ENCODE measurements at places on chromosomes 7 and 10.

- DNase-seq: no peak
Observed at GRCh38 chr7:122532406-122533269, 166.3 kb downstream of the RNF133 start.

DNA sequence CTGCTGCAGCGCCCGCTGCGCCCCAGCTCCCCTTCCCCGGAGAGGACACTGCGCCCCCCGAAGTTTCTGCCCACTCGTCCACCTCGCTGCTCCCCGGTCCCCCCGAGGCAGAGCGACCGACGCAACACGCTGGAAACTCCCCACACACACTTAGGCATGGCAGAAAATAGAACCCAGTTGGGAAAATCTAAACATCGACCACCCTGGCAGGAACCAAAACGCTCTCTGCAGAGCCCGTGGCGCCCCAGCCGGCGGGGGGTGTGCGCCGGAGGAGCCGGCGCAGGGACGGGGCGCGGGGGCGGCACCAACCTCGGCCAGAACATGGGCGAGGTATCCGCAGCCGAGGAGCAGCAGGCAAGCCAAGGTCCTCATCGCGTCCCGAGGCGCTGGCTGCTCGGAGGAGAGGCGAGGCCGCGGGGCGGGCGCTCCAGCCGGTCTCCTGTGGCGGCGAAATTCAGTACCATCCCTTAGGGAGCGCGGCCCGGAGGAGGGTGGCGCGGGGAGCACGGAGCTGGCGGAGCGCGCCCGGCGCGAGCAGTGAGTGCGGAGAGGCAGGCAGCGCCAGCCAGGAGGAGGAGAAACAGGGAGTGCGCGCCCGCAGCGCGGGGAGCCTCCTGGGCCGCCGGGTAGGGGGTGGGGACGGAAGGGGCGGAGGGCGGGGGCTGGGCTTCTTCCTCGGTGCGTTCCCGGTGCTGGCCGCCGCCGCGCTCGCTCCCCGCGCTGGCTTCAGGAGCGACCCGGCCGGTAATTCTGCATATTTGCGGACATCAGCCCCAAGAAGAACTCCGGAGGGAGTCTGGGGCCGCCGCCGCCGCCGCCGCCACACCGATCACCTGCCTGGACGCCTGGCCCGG is 789 bp downstream of the PDGFA start:
- DNase-seq: peak; percentile 32

DNA sequence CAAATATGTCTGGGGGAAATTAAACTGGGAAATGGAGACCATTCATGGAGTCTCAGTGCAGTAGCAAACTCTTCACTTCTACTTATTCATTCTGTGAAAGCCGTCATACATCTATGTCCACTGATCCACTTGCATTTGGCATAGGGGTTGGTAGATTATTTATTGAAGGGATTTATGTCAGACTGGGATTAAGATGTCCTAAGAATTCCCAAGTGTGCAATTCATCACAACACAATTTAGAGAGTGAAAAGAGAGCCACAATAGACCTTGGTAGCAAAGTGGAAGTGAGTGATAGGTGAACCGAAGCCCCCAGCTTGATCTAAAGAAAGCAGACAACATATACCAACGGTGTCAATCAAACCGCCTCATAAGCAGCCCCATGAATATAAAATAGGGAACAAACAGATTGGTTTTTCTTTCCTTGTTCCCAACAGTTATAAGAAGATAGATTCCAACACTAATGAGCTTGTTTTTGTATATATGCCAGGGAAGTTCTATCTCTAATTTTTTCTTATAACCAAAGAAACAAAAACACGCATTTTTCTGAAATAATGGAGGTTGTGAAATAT is 234.3 kb downstream of the CACNA2D1 start:
- no peak for DNase-seq

DNA sequence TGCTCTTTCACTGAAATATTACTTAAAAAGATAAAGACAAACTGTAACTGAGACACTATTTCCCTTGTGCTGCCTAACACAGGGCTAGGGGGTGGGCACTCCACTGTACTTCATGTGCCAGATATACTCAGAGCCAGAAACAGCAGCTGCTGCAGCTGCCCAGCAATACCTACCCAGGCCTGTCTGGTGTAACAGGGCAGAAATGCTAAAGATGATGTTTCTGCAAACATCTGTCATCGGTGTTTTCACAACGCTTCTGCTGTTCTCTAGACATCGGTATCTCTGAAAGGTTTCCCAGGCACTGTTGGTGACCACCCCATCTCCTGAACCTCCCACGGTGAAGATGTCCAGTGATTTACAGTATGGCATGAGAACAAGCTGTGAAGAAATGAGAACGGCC is 42.7 kb downstream of the LAMB1 start:
- no peak for DNase-seq

DNA sequence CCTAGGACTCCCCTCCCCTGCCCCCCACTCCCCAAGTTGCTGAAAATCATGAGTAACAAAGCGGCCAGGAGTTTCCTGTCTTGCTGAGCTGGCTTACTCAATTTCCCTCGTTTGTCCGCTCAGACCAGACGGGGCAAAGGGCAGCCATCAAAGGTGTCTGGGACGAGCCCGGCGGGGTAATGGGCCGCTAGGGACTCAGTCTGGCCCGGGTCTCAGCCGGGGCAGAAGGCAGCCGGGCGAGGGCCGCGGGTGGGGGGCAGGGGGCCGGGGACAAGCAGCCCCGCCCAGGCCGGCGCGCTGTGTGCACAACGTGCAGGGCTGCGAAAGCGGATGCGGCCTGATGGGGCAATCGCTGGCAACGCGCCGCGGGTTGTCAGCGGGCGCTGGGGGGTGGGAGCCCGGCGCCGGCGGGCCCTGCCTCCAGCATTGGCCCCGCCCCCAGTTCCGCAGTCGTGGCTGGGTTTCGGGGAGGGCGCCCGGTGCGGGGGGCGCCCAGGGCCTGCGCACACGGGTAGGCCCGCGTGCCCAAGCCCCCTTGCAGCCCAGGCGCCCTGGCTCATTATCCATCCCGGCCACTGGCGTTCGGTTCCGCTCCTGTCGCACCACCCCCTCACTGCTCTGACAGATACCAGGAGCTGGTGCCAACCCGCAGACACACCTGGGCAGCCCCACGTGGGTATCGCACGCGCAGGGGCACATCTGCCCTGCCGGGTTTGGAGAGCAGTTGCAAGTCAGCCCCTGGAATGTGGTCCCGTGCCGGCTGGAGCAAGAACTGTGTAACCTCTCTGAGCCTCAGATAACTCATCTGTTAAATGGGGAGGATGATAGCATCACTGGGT is 35.1 kb downstream of the DNAJB12 start:
- DNase-seq: peak; percentile 65

DNA sequence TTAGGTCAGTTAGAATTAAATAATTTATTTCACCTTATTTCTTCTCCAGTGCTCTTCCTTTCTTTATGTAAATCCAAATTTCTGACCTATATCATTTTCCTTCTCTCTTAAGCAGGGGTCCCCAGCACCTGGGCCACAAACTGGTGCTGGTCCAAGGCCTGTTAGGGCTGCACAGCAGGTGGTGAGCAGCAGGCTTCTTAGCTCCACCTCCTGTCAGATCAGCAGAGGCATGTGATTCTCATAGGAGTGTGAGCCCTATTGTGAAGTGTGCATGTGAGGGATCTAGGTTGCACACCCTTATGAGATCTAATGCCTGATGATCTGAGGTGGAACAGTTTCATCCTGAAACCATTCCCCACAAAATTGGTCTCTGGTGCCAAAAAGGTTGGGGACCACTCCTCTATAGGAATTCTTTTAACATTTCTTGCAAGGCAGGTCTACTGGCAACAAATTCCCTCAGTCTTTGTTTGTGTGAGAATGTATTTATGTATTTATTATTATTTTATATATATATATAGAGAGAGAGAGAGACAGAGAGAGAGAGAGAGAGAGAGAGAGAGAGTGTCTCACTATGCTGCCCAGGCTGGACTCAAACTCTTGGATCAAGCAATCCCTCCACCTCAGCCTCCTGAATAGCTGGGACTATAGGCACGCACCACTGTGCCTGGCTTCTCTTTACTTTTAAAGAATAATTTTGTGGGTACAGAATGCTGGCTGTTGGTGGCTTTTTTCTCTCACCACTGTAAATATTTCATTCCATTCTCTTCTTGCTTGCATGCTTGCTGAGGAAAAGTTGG is 4.3 kb upstream of the ABCC2 start:
- DNase-seq: no peak

DNA sequence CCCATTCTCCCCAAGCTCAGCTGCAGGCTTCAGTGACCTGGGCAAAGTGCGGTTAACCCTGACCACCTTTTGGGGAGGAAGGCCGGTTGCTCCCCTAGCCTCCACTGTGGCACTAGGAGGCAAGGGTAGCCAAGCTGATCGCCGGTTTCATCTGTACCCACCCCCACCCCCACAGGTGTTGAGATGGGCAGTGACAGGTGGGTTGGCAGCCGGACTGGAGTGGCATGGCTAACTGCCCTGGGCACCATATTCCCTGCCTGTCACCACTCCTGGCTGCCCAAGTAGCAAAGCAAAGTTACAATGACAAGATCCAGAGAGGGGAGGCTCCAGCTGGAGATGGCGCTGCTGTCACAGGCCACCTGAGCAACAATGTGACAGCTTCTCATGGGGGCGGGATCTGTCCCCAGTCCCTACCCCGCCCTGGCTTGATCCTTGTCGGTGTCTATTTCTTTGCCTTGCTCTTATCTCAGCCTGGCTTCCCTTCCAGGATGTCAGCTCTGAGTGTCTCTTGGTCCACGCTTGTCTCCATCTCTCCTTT is 27.0 kb upstream of the BMS1 start:
- DNase-seq: no peak

- no peak for DNase-seq
Observed at GRCh38 chr7:77202481-77202976, 2.9 kb upstream of the FGL2 start.

- DNase-seq: no peak
Observed at GRCh38 chr10:63241841-63242281, 108.7 kb downstream of the NRBF2 start.

DNA sequence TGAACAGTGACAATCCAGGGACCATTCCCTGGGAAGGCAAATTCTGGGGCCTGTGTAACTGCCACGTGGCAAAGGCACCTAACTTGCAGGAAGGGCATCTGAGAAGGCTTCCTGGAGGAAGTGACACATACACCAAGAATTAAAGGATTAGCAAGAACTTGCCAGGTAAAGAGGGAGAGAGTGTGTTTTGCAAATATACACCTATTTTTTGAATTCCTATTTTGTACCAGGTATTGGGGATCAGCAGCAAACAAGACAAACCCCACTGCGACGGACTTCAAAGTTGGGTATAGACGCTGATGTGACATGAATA is 206.5 kb upstream of the ZMIZ1 start:
- no peak for DNase-seq

GRCh38 chr7:147332988-147333387 is 1216.4 kb downstream of the CNTNAP2 start:
- no peak for DNase-seq

DNA sequence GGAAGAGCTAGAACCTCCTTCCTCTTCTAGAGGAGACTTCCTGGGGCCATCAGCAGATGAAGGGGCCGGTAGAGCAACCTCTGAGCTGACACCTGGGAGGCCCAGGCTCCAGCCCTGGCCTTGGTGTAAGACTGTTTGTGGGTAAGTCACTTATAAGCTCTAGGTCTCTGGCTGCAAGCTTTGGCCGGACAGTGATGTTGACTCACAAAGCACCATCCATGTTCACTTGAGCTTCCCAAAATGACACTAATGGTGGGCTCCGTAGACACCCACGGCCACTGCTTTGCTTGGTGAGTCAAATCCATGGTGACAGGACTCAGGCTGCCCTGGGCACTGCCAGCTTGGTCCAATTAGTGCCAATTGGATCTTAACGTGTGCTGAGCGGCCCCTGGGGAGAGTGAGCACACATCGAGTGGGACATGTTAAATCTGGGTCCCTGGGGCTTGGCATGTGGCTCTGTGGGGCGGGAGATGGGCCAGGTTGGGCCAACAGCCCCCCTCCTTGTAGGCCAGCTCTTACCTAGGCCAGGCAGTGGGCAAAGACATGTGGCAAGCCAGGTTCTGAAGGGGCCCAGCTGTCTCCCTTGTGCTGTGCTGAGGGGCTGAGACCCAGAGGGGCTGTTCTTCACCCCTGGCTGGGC is 16.7 kb downstream of the NEURL1 start:
- DNase-seq: no peak

DNA sequence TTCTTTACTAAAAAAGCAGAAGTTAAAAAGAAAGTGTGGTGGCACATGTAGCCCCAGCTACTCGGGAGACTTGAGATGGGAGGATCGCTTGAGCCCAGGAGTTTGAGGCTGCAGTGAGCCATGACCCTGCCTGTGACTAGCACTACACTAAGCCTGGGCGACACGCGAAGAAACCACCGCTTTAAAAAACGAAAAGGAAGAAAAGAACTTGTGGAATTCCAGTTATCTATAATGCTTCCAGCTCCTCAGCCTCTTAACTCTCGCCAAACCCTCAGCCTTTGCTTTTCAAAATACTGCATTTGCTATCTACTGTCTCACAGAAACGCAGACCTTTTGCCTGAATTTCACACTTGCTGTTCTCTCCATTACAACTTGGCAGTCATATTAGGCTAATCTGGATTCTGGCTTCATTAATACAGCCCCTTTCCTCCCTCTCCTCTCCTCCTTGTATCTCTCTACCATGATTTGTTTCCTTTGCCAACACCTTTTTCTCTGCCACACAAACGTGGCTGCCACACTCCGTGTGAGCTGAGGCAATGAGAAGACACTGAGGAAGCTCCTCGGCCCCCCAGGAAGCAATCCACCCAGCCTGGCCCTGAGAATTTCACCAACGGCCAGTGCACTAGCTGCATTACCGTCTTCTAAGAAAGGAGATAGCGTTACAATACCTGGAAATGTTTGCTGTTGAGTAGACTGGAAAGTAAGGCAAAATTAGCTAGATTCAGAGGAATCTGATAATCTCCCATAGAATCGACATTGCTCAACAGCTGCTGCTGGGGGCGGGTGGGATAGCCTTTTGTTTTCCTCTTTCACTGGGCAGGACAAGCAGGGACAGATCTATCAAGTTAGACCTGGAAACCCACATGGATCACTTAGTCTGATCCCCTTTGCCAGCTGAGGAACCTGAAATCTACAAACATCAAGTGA is 37.2 kb downstream of the CALML5 start:
- no peak for DNase-seq

DNA sequence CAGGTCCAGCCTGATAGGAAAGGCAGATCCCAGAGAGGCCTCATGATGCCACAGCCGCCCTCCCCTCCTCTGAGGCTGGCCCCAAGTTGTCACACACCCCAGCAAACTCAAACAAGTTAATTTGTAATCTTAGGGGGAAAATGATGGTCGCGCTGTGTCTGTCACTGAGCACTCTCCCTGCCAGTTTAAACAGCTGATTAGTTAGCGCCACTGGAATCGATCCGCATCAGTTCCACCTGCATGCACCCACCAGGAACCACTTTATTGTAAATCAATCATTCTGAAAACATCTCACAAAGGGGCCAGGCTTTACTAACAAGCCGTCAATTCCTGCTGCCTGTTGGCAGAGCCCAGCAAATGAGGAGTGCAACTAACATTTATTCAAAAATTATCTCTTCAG is 870.9 kb downstream of the KCNMA1 start:
- DNase-seq: no peak

GRCh38 chr7:158138329-158138597 is 449.4 kb downstream of the PTPRN2 start:
- no peak for DNase-seq

- no peak for DNase-seq
Observed at GRCh38 chr7:34772296-34772938, 114.4 kb downstream of the NPSR1 start.
